Vagina (tissue), 2 donors: ENCODE measurements at places on chromosomes 6 and 20.
A peak's percentile ranks its signal among the peaks of the same experiment; 100 is the strongest.

DNA sequence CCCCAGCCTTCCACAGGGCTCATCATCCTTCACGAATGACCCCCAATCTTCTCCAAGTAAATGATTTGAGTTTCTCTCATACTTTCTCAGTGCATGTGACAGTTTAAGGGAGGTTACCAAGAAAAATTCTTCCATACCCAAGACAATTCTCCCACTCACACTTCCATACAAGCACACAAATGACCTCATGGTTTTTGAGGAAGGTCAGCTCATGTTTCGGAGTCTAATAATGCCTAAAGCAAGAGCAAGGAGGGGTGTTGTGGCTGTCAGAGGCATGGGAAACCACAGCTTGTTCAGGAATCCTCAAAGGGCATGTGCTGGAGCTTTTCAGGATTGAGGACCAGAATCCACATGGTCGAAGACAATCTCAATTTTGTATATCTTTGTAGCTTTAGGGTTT is 279.0 kb downstream of the MAFB start:
- no peak for DNase-seq

GRCh38 chr6:114816678-114817077 is 473.9 kb upstream of the HS3ST5 start:
- DNase-seq = no peak

GRCh38 chr6:3663811-3664210 is 87.7 kb downstream of the PXDC1 start:
- DNase-seq = peak; percentile 81

DNA sequence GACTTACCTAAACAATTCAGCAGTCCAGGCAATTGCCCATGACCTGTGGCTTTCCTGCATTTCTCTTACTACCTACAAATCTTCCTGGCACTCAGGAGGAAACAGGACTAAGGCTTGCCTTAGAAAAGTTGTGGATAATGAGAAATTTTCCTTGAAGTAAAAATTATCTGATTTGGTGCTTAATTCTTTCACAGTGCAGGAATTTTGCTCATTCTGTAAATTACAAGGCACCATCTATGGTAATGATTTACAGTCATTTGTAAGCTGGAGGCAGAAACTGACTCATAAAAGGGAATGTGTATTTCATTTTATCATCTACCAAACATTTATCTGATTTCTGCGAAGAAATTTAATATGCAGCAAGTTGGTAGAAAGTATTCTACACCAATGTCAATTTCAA is 211.5 kb upstream of the FKBP1C start:
- DNase-seq = no peak

DNA sequence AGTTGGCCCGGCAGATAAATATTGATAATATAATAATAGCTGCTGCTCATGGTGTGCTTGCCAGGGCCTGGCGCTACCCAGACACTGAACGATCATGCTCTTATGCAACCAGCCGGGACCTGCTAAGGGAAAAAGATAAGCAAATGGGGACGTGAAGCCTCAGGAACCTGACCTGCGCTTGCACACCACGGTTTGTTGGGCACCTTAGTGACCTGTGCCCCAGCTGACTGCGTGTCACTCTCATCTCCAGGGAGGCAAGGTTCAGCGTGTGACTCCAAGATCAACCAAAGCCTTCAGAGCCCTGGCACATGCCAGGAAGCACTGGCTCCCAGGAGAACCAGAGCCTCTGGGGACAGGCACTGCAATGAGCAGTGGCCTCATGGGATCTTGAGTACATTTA is 111.1 kb downstream of the AGPAT4 start:
- DNase-seq = no peak

DNA sequence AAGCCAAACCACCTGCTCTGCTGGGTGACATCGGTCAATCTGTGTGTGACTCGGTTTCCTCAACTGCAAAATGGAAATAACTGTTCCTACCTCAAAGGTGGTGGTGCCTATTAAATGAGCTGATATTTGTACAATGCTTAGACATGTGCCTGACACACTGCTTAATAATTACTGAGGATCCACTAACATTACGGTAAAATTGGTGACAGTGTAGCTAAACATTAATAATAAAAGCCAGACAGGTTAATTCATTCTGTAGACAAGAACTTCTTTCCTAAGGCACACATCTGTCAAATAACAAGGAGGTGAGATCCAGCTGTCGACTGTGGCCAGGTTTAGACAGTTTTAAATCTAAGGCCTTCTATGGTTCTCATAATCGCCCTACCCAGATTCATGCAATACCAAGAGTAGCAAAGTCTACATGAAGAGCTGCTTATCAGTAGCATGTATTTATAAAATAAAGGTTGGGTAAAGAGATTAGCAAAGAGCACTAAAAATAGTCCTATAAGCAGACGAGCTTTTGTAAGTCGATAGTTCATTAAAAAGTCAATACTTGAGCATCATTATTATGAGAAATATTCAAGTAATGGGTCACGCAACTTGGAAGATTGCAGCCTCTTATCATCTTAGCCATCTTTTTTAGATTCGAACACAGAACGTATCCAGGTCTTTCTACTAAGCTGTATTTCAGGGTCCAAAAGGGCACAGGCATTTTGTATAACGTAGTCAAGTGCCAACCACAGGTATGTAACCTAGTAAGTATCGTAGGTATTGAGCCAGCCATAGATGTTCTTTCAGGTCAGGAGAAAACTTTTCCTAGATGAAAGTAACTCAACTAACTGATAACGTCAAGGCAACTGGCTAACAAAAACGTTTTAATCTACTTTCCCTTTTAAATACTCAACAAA is 3.2 kb downstream of the CNKSR3 start:
- DNase-seq = no peak

DNA sequence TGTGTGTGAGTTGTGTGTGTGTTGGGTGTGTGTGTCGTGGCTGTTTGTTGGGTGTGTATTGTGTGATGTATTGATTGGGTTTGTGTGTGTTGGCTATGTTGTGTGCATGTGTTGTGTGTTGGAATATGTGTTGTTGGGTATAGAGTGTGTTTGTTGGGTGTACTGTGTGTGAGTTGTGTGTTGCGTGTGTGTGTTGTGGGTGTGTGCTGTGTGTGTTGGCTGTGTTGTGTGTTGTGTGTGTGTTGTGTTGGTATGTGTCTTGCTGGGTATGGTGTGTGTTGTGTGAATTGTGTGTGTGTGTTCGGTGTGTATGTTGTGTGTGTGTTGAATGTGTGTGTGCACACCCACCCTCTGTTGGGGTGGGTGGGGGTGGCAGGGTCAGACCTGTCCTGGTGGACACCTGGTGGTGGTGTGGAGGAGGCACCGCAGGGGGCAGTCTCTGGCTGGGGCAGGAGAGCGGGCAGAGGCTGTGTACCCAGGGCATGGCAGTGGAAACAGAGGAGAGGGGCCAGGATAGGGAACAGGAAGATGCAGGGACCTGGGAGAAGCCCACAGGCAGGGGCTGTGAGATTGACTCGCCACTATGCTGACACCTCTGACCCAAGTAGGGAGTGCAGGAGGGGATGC is 25.5 kb upstream of the PXDC1 start:
- DNase-seq = peak; percentile 52

GRCh38 chr6:45843848-45844521 is 171.7 kb downstream of the CLIC5 start:
- no peak for DNase-seq
